ENCODE measurements at places on chromosomes 4 and X. TPM values are rescaled to one million over a fixed set of nuclear protein-coding genes. Genes with fewer than 3 reads are reported as not detected.

DNA sequence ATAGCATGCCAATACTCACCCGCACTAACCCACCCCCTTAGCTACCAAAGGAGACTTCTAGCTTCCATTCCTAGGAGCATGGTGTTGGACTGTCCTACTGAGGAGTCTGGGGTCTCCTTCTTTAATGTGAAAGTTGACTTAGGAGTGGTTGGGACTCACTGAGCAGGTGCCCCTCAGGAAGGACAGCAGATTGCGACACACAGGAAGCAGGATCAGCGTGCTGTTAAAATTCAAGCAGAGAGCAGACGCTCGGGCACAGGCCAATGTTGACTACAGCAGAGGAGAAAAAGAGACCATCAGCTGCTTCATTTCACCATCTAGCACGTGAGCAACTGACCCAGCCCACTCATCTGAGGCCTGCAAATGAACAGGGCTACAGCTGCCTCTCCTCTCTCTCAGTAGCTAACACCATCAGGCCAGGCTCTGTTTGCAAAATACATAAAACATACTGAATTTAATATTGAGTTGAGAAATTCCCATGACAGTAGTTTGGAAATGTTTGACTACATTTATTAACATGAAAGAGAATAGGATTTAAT lies 10.8 kb downstream of the NOX1 start:
- no peak for DNase-seq

GRCh38 chr4:129346036-129346435 lies 250.1 kb downstream of the C4orf33 start:
- DNase-seq: no peak

DNA sequence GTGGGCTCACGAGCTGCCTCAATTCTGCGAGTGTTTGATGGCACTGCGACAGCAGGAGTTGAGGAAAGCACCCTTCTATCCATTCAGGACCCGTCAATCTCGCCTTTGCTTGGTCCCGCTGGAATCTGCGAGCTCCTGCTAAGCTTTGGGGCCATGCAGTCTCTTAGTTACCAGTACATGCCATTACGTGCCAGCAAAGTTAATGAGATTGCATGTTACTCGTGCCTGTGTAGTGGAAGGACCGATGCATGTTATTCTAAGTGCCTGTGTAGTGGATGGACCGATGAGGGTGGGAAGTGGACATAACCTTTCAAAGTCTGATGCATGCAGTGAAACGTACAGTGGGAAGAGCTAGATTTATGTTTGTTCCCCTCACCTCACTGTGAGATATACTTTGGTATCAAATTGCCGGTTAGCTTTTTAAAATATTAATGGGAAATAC lies 569 bp downstream of the RPS3A start:
- peak; percentile 29 for DNase-seq

DNA sequence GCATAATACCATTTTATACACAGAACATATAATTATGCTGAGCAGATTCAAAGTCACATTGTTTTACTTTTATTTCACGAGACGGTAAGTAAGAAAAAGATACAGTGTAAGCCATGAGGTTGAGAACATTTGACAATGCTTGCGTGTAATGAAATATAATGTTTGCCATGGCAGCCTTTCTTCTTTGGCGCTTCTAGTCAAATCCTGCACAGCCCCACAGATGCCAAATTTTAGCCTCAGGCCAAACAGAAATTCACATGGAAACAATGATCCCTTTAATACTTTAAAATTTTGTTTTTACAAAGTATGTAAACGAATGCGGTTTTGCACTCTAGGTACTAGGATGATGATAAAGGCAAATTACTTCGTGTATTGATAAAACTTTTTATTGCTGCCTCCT lies 502.7 kb upstream of the SMIM31 start:
- DNase-seq: no peak

- DNase-seq: no peak
These were observed 502.9 kb downstream of the ANKRD50 start for GRCh38 chr4:124209626-124210025.

DNA sequence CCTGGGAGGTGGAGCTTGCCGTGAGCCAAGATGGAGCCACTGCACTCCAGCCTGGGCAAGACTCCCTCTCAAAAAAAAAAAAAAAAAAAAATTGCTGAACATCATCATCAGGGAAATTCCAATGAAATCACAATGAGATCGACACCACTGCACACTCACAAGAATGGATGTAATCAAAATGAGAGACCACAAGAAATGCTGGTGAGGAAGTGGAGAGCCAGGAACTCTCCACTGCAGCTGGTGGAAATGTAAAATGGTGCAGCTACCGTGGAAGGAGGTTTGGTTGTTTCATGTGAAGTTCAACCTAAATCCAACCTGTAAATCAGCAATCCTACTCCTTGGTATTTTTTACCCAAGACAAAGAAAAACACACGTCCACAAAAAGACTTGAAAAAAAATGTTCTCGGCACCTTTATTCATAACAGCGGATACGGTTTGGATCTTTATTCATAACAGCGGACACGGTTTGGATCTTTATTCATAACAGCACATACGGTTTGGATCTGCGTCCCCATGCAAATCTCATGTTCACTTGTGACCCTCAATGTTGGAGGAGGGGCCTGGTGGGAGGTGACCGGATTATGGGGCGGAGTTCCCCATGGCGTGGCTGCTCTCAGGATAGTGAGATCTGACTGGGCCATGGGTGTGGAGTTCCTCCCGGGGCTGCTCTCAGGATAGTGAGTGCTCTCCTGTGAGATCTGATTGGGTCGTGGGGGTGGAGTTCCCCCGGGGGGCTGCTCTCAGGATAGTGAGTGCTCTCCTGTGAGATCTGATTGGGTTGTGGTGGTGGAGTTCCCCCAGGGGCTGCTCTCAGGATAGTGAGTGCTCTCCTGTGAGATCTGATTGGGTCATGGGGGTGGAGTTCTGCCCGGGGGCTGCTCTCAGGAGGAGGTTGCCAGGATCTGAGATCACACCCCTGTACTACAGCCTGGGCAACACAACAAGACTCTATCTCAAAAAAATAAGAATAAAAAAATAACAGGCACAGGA lies 7.7 kb downstream of the GAK start:
- no peak for DNase-seq

DNA sequence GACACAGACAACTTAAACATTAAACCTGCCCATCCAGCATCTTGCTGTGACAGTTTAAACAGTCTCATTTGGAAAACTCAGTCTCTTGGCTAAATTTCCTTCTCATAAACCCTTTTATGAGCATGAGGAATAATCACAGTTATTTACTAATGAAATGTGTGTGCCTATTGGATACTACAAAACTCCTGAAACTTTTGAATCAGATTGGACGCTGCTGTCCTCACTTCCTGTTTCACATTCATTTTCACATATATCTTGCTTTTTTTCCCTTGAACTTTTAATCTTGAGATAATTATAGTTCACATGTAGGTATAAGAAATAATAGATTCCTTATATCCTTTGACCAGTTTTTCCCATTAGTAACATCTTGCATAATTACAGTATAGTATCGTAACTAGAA lies 111.7 kb downstream of the CDKL5 start:
- DNase-seq: no peak

The GYPA gene
- total RNA-seq: not detected

The SRPK3 gene
- total RNA-seq: not detected

The ARFIP1 gene
- 35.5 TPM for total RNA-seq

The AFP gene
- not detected for total RNA-seq

The LRIT3 gene
- 0.22 TPM for total RNA-seq

The DGAT2L6 gene
- not detected for total RNA-seq

The AMOT gene
- not detected for total RNA-seq

The LONRF3 gene
- 1.0 TPM for total RNA-seq
